ENCODE measurements at places on chromosomes 5 and 9.

DNA sequence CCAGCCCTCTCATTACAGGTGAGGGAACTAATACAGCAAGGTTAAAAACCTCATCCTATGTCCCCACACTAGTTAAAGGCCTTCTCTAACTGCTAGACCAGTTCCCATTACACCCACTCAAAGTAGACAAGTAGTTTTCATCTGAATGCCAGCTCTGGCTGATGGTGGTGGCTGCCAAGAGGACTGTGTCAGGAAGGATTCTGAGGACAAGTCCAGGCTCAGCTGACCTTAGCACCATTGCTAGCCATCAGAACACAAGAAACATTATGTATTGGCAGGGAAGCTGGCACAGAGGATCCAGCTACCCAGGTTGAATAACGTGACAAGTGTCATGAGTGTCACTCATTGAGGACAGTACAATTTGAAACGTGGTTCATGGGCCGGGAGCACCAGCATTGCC lies 163.4 kb downstream of the HSD17B3 start:
- DNase-seq = no peak

GRCh38 chr5:73981704-73982103 lies 355.7 kb downstream of the ARHGEF28 start:
- DNase-seq = no peak

DNA sequence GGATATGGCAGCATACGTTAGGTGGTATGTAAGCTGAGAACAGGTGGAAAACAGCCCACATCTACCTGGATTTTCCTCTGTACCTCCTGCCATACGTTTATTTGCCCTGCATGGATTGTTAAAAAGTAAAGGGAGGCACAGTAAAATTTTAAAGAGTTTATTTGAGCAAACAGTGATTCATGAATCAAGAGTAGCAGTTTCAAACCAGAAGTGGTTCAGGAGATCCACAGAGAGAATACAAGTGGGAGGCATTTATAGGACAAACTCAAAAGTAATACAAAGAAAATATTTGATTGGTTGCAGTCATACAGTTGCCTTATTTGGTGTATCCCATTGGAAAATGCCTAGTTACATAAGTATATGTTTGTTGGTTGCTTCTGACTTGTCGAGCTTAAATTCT lies 117.6 kb downstream of the FAM170A start:
- DNase-seq = no peak

- peak; percentile 95 for DNase-seq
Measured at GRCh38 chr5:80191991-80192398, 63.9 kb downstream of the SERINC5 start.

Measured in Jurkat, Clone E6-1 (cell line).